ENCODE measurements at places on chromosomes 2 and 18.

- DNase-seq = no peak
Measured at GRCh38 chr2:137748533-137748932, 215.7 kb upstream of the HNMT start.

DNA sequence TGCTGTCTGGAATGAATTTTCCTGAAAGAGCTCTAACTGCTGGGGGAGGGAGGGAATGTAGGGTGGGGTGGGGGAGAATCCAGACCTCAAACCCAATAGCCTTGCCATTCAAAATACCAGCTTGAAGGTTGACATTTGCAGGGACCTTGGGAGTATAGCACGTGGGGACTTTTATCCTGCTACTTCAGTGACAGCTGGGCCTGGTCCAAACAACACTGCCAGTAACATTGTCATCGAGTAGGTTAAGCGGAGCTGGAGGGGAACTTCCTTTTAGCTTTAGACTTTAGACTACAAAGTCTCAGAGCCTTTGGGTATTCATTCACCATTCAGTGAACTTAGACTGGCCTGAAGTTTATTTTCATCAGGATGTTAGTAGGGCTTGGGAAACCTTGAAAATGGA, 248.7 kb downstream of the MEIS1 start:
- no peak for DNase-seq

DNA sequence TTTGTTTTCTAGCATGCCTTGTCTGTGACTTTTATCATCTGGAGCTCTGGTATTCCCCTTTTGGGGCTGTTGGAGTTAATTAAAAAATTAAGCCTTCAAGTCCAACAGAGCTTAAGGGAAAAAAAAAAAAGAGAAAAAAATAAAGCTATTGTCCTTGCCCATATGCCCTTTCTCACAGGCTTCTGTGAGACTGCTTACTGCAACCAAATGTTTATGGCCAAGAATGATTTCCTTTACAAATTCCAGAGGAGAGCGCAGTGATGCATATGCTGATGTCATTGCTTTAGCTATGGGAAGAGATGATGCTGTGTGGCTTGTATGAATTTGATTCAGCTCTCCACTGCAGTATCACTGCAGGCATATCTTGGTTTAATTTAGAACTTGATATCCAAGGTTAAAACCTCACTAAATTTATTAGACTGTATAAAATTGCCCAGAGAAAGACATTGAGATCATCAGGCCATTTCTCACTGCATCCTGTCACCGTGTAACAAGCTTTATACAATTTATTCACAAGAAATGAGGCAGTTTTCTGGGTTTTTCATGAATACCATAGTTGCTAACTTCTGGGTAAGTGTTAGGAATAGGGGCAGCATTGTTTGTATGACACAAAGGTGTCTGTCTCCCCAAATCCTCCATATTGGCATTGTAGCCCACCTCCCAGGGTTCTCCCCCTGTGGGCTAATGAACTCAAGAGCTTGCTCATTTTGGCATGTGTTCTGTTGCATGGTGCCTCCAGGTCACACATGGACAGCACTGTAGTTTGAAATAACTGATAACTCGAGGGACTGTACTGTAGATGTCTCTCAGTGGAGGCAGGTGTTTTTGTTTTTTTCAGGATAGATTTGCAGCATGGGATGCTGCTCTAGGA, 85.0 kb downstream of the TANC1 start:
- peak; percentile 79 for DNase-seq

DNA sequence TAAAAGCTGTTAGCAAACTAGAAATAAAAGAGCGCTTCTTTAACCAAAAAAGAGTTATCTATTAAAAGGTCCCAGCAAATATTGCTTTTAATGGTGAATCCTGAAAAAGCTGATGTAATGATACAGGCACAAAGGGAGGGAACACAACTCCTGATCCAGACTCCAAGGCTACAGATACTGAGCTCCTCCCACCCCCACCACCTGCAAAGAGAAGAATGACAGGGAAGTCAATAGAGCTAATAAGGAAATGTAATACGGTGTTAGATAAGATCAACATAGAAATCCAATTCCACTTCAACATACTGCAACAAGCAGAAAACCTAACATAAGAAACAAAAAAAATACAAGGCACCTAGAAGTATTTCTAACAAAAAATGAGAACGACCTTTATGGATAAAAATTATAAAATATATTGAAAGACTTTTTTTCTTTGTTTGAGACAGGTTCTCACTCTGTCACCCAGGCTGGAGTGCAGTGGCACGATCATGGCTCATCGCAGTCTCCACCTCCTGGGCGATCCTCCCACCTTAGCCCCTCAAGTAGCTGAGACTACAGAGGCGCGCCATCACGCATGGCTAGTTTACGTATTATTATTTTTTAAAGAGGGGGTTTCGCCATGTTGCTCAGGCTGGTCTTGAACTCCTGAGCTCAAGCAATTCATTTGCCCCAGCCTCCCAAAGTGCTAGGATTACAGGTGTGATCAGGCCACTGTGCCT, 192.2 kb downstream of the HDAC4 start:
- no peak for DNase-seq

GRCh38 chr2:98835831-98836385, 100.1 kb downstream of the CRACDL start:
- DNase-seq = no peak

- no peak for DNase-seq
Measured at GRCh38 chr18:65363911-65364632, 386.7 kb upstream of the CDH7 start.

DNA sequence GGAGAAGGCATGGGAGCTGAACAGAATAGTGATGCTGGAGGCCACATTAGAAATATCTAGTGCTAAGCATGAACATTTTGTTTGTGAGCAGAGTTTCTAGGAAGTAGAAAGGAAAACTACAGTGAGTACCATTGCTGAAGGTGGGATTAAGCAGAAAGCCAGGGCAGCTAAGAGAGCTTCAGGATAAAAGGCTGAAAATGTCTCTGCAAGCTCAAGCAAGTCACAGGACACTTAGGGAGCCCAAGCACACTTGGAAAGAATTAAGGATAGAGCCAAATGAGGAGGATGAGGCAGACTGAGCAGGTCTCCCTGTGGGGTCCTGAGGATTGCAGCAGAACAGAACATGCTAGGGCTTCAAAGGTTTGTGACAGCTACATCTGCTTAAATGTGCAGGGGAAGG, 80.6 kb upstream of the LYPD1 start:
- no peak for DNase-seq

- no peak for DNase-seq
Measured at GRCh38 chr18:48640566-48641270, 101.9 kb downstream of the CTIF start.

GRCh38 chr2:28025123-28025522, 134.6 kb downstream of the BABAM2 start:
- no peak for DNase-seq

DNA sequence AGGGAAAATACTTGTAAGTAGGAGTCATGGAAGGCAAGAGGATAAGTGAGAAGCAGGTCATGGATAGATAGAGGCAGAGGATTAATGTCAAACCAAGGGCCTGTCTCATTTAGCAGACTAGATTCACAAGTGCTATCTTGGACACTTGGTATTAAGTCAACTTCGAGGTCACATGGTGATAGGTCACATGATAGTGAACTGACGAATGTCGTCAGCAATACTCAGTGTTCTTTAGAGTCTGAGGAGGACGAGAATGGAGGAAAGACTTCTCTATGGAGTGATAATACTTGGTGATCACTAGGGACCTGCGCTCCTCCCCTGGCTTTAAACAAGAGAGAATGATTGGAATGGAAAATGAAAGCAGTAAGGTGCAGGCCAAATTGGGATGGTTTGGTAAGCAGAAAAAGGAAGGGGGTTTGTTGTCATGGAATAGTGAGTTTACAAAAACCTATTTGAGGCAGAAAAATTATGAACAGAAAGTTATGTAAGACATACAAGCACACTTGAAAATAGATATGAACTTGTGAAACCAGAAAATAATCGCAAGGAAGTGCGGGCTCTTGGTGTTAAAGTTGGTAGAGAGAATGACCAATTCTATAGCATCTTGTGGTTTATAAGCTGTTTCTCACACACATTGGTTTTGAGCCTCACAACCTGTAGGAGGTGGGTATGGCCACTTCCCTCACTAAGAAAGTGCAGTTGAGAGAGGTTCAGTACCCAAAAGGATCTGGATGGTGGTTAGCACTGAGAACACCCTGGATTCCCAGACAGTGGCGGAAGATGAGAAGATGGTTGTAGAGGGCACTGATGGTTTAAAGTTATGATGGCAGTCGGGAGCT, 141.5 kb downstream of the WDSUB1 start:
- DNase-seq = no peak

GRCh38 chr2:163475815-163476214, 260.0 kb downstream of the FIGN start:
- no peak for DNase-seq

DNA sequence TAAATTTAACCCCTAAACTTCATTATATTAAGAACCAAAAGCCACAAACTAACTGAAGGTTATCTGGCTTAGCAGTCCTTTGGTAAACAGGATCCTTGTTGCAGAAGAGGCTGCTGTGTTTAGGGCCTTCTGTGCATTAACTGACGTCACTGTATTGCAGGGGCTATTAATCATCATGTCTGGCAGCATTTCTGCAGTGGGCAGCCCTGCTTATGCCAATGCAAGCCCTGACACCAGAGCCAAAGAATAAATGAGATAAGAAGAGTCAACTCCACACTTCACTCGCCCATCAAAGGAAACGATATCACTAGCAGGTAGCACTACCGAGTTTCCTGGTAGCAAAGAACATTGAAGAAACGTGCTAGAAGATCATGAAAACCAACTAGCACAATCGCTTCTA, 110.6 kb downstream of the PLEKHM3 start:
- DNase-seq = no peak

DNA sequence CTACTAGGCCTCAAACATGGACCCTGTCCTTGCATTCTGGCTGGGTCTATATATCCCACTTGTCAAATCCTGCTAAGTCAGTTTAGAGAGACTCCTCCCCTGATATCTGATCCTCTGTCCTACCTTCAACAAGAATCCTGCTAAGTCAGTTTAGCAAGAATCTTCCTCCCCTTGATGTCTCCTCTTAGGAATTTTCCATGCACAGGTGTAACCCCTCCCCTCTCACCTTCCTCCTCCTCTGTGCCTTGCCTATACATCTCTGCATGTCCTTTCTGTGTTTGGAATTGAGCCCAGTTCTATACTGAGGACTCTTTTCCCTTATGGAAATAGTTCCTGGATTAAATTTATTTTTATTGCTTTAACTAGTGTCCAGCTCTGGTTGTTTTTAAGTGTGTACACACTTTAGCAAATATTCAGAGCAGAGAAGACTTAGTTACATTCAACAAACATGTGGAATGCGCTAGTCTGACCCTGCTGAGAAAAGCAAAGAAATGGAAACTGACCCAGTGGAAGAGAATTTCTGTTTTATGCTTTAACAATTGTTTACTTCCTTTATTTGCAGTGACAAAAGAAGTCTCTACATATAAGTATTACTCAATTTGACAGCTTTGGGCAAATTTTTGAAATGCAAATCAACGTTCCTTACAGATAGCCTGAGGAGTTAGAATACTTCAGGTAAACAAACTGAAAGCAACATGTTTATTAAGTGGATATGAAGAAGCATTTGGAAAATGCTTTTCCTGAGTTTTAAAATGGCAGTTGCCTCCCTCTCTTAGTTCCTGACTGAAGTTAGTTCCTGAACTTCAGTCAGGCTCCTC, 80.6 kb downstream of the RIT2 start:
- DNase-seq = no peak

GRCh38 chr2:207275779-207276178, 110.0 kb upstream of the KLF7 start:
- DNase-seq = no peak

- no peak for DNase-seq
Measured at GRCh38 chr2:120155308-120155707, 67.9 kb downstream of the TMEM185B start.

- no peak for DNase-seq
Measured at GRCh38 chr2:17626986-17627385, 86.5 kb downstream of the VSNL1 start.

DNA sequence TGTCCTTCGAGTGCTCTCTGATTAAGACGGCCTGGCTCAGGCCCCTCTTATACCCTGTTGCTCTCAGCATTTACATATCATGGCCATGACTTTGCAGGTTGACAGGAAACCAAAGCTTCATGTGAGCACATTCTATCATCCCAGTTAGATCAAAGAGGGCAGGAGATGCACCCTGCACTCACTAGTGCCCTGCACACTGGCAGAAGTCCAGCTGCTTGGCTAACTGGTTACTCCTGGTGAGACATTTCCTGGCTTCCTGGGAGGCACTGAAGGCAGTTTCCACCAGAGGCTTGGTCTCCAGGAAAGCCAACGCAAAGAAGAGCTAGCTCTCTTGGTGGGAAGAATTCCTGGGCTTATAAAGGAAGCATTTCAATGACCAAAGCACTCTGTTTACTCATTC, 66.3 kb downstream of the LIPG start:
- DNase-seq = no peak

DNA sequence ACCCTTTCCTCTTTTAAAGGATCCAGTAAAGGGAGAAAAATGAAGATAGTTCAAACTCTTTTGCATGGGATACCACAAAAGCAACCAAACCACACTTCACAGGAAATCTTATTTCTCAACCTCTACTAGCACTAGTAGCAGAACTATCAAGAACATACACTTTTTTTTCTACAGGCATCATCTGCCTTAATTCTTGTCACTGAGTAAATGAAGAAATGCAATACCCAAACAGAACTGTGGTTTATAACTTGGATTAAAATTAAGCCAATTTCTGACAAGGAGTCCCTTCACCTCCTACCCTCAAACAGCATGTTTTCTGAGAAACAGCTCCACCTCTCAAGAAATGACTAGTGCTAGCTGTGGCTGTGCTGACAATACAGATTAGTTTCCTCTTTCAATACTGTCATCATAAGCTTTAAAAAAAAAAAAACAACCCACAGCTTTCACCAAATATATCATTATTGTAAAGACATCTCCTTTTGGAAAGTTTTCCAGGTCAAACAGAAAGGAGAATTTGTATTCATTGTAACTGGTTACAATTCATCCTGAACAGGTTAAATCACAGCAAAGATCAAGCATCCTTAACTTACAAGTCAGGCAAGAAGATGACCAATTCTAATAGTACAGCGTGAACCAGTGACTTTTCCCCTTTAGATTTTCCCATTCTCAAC, 44.4 kb downstream of the PTPN2 start:
- no peak for DNase-seq

DNA sequence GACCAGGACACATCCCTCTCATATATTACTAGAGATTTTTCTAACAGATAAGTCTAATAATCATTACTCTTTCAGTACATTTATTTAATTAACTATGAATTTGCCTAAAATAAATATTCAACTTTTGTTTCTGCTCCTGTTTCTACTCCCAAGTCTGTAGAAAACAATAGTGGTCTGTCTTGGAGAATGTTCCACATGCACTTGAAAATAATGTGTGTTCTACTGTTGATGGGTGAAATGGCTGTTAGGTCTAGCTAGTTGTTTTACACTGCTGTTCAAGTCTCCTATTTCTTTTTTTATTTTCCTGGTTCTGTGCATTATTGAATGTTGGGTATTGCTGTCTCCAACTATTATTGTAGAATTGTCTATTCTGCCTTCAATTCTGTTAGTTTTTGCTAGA, 47.2 kb downstream of the SPOPL start:
- no peak for DNase-seq
